ENCODE measurements at places on chromosomes 6 and 20.
A peak's percentile ranks its signal among the peaks of the same experiment; 100 is the strongest.

DNA sequence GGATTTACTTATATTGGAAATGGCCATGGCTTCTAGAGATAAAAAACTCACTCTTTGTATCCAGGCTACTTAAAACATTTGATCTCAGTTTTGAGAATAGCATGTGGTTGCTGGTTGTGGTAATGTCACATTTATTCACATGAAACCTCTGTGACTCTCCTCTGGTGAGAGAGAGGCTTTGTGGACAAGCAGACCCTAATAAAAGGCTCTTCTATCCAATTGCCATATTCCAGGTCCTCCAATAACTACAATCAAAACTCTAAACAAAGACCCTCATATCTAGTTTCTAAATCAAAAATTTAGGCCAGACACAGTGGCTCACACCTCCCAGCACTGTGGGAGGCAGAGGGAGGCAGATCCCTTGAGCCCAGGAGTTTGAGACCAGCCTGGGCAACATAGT lies 176.3 kb upstream of the LAMP5 start:
- no peak for DNase-seq

GRCh38 chr20:51001430-51002265 lies 21.3 kb downstream of the KCNG1 start:
- DNase-seq = no peak

- no peak for DNase-seq
Observed at GRCh38 chr6:100488244-100488643, 23.5 kb upstream of the SIM1 start.

DNA sequence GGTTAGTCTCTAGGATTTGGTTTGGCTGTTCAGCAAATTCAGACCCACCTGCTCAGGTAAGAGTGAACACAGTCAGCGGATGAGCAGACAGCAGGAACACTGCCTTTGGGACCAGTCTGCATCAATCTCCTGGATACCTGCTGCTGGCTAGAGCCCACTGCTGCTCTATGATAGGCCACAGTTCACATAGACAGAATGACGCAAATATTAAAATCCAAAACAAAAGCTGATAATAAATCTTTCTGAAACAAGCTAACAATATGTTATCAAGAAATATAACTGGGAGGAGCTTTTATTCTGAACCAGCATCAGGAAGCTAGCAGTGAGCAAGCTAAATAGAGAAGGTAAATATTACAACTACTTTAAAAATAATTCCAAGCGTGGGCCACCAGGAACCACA lies at the start of gene TAAR1:
TAAR1 (minus strand) TSS at position 101 of the 400 bp plus-strand sequence. CDS start 13,179 bp downstream, outside the sequence.
- no peak for DNase-seq

DNA sequence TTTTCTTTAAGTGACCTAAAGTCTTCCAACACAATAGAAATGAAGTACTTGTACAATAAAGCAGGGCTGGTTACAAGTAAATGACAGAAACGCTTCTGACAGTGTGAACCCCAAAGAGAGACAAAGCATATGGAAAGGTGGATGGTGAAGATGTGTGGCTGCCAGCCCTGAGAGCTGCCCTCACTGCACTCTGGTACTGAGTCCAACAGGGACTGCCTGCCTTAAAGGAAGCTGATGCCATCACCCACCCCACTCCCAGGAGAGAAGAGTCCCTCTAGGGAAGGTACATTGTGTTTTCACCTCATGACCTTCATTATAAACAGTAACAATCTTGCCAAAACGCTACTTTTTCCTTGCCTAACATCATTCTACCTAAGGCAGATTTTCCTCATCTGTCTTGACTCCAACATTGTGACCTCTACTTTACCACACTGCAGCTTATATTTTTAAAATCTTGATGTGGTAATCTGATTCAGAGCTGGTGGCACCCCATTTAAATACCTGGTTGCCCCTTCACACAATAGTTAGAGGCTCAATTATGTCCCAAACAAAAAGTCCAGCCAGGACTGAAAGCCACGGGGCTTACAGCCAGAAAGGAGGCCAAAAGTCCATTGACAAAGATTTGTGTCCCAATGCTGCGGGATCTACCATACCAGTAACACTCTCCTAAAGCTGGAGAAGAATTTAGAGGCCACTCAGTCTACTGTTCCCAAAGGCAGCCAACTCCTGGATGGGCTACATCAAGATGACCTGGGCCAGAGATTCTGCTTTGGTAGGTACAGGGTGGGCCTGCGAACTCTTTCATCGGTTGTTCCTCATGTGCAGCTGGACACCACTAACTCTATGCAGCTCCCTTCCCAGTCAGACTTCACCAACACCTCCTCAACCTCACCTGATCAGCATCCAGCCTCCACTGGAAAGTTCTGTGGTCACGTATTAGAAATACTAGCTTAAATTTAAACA lies 4.4 kb downstream of the APMAP start:
- DNase-seq = no peak

GRCh38 chr6:31096215-31096614 lies 16.2 kb downstream of the C6orf15 start:
- DNase-seq = no peak

DNA sequence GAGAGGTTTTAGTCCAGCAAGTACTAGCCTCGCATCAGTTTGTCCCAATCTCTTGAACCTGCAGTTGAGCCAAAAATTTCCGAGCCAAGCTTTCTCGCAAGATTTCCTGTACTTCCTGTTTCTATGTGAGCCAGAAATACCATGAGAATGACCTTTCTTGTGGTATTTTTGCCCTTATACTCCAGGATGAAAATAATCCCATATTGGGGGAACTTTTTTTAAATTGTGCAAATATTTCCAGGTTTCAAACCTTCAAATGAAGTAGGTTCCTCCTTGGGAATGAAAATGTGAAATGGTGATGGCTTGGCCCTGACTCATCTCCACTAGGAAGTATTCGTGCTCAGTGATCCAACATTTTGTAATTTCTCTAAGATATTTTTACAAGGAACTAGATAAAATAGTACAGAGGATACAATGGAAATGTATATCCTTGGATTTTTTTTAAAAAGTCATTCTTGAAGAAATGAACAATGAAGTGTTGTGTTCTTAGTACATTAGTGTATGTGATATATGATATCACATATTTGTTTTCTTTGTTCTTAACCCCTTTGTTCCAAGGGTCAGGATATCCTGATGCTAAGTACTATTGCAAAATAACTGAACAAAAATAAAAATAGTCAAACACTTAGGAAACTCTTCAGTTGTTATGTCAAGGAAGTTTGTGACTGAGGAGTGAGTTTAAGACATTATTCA lies 184.0 kb downstream of the PDE7B start:
- no peak for DNase-seq

DNA sequence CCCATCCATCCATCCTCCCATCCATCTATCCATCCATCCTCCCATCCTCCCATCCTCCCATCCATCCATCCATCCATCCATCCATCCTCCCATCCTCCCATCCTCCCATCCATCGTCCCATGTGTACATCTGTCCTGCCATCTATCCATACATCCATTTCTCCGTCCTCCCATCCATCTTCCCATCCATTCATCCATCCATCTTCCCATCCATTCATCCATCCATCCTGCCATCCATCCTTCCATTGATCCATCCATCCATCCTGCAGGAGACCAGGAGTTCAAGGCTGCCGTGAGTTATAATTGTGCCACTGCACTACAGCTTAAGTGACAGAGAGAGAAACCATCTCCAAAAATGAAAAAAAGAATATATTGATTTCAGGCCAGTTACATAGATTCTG lies 356.5 kb downstream of the CDH26 start:
- no peak for DNase-seq

DNA sequence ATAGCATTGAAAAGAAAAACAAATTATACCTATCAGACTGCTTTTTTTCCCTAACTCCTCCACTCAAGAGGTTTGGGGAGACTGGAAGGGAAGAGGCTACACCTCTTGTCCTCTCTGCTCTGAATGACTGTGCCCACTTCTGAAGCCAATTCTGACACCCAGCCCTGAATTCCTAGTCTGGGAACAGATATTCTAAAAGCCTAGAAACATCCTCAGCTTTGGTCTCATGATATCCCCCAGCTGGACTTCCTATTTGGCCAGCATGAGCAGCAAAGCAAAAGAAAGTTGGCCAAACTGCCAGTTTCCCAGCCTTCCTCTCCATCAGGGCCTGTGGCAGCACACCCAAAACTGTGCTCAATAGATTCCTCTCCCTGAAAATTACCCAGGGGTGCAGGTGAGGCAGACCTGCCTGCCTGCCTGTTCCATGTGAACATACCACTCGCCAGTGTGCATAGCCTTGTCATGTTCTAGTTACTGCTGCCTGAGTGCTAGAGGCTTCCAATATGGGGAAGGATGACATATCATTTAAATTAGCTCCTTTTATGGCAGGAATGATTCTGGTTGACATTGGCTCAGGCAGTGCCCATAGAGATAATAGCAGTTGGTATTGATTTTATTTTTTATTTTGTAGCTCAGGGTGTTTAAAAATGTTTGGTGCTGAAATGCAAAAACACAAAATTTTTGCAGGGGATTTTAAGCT lies 152.1 kb upstream of the RIN2 start:
- DNase-seq = no peak

DNA sequence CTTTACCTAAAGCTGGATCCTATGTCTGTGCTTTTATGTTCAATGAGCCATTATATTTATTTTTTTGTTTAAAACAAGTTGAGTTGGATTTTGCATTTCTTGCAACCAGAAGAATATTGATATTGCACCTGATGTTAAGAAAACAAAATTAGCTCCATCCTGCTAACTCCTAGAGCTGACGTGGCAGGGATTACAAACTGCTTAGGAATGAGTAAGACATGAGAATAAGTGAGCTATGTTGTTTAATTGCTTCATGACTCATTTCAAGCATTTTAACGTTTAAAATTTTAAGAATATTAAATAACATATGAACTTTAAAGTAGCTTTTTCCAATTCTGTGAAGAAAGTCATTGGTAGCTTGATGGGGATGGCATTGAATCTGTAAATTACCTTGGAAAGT lies 663.5 kb downstream of the EPM2A start:
- DNase-seq = no peak

- no peak for DNase-seq
Observed at GRCh38 chr6:15073344-15073789, 172.5 kb upstream of the JARID2 start.

- DNase-seq = peak; percentile 90
Observed at GRCh38 chr6:140956571-140957369, 1176.0 kb upstream of the GJE1 start.

DNA sequence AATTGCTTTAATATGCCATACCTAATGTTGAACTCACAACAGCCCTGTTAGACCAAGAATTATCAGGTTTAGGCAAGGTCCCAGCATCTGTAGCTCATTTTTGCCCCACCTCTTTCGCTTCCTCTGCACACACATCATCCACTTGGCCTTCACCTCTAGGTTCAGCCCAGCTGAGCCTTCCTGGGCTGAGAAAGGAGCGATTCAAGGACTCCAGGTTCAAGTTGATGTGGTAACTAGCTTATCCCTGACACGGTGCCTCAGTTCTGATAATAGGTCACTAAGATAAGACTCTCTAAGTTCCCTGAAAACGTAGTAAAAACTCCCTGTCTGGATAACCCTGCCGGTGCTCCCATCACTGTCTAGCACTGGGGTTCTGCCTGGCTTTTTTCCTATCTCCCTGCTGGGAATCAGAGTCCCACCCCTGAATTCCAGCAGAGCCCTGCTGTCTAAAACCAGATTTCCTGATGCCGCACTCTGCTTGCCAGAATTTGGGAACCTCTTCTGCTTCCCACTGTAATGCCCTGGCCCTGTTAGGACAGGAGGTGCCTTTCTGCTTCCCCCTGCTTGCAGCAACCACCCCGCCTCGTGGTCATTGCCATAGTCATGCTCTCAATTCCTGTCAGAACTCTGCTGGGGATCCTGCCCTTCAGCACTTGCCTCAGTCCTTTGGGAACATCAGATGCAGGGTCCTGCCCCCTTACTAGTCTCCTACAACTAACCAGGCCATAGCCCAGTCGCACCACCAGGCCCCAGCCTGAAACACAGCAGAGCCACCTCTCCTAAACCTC lies 47.6 kb downstream of the ALDH8A1 start:
- no peak for DNase-seq

DNA sequence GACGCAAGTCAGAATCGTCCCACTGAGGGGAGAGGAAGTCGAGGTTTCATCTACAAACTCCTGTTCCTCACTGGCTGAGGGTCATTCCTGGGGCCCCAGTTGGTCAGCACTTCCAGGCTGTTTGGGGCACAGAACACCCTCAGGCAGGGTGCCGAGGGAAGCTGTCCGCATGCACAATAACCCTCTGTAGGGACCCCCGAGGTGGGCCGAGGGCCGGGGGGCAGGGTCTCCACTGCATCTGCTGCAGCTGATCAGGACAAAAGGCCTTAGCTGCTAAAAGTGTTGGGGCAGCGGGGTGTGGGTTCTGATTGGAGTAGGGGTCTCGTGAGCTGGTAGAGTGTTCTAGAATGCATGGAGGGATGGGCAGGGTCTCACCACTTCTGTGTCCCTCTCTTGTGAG lies 125.1 kb downstream of the TOX2 start:
- DNase-seq = no peak

GRCh38 chr6:88775866-88776571 lies 187.4 kb downstream of the RNGTT start:
- no peak for DNase-seq

- DNase-seq = no peak
Observed at GRCh38 chr6:141260627-141261015, 872.1 kb upstream of the GJE1 start.

- DNase-seq = no peak
Observed at GRCh38 chr6:41040101-41040939, 1.3 kb upstream of the UNC5CL start.

- DNase-seq = no peak
Observed at GRCh38 chr6:130838951-130839350, 11.7 kb downstream of the SMLR1 start.

DNA sequence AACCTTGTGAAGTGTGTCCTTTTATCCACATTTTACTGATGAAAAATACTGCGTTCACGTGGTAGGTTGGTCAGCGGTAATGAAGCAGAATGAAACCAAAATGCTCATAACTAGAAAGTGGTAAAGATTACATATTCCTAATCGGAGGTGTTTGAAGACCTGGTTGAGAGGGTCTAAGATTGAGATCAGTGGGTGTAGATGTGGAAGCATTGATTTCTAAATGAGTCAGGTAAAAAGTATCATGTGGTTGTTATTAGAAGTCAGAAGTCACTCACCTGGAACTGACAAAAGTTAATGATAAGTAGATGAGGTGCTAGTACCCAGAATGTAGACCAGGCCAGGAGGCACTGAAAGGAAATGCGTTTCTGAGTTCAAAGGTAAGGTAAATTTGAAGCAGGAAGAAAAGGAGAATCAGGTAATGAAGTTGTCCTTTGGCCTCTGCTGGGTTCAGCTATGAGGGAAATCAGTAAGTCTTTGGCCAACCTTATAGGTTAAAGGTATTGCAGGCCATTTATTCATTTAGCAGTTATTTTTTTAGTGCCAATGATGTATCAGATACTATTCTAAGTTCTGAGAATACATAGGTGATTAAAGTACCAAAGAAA lies 31.2 kb downstream of the FAM83B start:
- DNase-seq = no peak

- no peak for DNase-seq
Observed at GRCh38 chr6:159540152-159540551, 152.9 kb downstream of the SOD2 start.

GRCh38 chr6:87645080-87645479 lies 55.1 kb downstream of the ORC3 start:
- DNase-seq = no peak

GRCh38 chr6:1334684-1335083 lies 22.8 kb downstream of the FOXQ1 start:
- DNase-seq = no peak

- DNase-seq = peak; percentile 71
Observed at GRCh38 chr6:27650620-27651370, 177.9 kb upstream of the ZNF184 start.

- DNase-seq = no peak
Observed at GRCh38 chr6:36976007-36976264, 10.1 kb downstream of the MTCH1 start.

Measured in NCI-H1930 (cell line).